MCF 10A (cell line): ENCODE measurements at places on chromosomes 4 and X.

- peak; percentile 77 for DNase-seq
Observed at GRCh38 chr4:21888195-21888976, 60.2 kb downstream of the KCNIP4 start.

- peak; percentile 80 for DNase-seq
Observed at GRCh38 chr4:32135642-32136041, 1415.5 kb downstream of the PCDH7 start.

- no peak for DNase-seq
Observed at GRCh38 chr4:142960867-142961644, 115.0 kb upstream of the INPP4B start.

DNA sequence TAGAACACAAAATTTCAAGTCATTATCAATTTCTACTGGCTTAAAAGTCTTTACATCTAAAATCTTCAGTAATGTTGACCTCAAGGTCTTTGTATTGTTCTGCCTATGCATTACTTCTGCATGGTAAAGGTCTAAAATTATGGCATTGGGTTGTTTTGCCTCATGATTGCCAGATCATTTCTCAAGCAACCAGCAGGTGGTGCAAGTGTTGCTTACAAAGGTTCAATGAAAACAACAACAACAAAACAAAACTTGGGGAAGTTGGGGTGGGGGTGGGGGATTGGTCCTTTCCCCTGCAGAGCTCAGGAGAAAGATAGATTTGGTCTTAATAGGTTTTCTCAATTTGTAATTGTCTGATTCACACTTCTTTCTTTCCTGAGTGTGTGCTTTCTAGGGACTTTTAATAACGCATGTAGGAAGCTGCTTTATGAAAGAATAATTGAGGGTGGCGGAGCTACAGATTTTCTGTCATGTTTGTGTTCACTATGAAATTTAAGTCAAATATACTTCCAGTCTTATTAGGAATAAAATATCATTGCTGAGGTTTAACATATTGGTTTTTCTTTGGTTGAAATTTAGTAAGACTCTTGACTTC is 145.1 kb downstream of the COL4A5 start:
- DNase-seq = peak; percentile 26

GRCh38 chr4:112152521-112152920 is 7.3 kb downstream of the FAM241A start:
- no peak for DNase-seq

- peak; percentile 40 for DNase-seq
Observed at GRCh38 chr4:6641164-6641970, 882 bp downstream of the MRFAP1 start.

DNA sequence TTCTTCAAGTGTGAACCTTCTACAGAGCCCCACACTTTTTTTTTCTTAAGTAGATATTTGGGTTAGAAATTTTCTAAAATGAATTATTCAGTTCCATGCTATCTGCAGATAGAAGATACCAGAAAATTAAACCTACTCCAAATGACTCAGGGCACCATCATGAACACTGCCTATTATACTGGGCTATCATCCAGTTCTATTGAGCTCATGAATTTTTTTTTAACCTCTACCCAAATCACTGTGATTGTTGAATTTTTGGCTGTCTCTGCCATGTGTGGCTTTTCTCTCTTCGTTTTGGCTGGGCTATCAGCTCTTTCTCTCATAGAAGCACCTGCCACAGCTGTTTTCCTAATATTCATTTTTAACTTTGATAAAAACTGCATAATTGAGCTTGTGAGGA is 31.0 kb upstream of the SLC34A2 start:
- DNase-seq = no peak

DNA sequence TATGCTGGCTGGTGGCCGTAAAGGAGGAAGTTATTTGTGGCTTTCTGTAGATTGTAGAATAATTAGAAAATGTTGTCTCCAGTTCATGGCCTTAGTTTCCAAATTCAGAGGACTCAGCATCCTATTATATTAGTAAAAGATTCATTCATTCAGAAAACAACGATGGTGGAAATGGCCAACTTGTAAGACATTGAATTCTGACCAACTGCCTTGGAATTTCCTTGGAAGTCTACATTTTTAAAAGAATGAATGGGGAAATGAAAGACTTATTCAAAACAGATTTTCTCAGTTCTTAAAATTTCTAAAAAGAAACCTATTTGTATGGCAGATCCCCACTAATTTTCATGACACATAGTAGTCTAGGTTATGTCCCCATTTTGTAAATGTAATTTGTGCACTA is 561.5 kb downstream of the ANKRD50 start:
- DNase-seq = no peak

DNA sequence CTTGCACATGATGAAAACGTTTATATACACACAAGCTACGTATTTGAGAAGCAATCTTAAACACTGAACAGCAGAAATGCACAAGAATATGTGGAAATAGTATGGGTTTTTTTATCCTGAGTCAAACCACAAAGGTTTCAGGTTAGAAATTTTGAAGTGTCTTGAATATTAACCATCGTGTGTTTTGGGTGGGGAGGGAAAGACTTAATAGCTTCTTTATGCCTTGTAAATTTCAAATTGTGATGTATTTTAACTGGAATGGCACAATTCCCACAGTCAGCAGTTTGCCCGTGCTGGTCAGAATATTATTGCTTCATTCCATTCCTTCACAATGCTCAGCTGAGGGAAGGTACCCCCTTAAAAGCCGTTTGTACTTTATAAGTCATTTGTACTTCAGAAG is 67.4 kb upstream of the WDR1 start:
- no peak for DNase-seq

GRCh38 chrX:133391111-133391510 is 24.2 kb downstream of the GPC4 start:
- no peak for DNase-seq

DNA sequence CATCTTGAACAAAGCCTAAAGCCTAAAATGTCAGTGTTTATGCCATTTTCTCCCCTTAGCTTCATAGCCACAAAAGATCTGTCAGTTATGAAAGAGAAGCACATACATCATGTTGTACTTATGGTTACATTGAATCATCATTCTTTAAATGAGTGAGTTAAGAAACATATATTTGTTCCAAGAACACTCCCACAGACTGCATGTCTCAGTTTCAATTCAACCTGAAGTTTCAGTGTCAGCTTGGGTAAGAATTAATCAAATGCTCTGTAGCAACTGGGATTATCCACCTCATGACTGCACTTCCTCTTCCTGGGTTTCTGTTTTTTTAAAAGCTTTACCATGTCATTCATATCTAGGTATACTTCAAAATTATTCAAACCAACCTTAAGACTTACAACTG is 3.9 kb upstream of the TMPRSS11B start:
- DNase-seq = no peak

DNA sequence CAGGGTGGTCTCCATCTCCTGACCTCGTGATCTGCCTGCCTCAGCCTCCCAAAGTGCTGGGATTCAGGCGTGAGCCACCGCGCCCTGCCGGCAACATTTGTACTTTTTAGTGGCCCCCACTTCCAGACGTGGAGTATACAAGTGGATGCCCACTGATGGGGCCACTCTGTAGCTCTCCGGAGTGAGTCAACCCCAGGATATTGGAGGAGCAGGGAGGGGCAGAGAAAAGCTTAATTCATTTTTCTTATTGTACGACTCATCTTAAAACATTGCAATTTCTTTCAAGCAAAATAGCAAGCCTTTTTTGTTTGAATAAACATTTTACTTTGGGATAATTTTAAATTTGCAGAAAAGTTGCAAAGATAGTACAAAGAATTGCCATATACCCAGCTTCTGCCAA is 34.6 kb downstream of the FAM9C start:
- no peak for DNase-seq

DNA sequence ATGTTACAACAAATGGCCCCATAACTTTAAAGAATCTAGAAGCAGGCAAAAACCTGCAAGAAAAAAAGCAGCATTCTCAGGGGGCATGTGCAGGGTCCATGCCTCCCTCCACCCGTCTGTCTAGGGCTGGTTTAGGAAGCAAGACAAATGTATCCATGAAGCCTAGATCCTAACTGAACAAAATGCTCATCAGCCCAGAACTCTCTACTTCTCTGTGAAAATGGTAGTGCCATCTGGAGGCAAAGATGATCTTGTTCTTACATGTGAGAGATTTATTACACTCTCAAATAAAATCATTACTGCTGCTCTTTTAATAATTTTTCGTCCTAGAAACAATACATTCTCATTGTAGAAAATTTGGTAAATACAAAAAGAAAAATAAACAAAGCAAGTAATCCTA is 26.7 kb downstream of the NR3C2 start:
- DNase-seq = peak; percentile 19

DNA sequence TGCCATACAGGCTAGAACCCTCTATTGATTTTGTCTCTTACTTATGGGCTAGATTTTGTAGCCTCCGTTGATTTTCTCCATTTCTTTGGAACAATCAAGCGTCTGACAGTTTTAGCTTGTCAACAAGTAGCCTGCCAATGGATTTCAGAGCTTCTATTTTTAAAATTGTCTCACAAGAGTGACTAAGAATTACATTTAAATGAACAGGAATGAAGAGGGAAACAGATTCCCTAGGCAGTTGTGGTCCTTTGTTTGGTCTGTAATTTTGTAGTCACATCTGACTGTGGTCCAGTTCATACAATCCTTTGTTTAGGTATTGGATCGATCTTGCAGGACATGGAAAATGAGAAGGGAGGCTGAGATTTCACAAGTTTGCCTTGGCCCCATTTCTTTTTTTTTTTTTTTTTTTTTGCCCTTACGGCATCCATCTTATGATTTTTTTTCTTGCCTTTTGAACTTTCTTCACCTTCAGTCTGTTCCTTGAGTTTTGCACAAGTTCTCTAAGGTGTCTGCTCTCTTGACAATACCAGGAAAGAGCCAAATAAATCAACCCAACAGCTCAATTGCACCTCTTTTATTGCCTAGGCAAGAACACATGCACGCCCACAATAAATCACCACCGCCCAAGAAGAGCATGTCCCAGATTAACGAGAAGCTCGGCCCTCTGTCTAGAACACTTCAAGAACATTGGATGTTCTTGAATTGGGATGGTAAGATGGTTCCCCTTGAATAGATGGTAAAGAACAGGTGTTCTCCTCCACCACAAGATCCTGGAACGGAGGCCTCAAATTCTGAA is 86.5 kb upstream of the EGFL6 start:
- DNase-seq = no peak

- DNase-seq = no peak
Observed at GRCh38 chrX:139750390-139750789, 42.4 kb upstream of the MCF2 start.

DNA sequence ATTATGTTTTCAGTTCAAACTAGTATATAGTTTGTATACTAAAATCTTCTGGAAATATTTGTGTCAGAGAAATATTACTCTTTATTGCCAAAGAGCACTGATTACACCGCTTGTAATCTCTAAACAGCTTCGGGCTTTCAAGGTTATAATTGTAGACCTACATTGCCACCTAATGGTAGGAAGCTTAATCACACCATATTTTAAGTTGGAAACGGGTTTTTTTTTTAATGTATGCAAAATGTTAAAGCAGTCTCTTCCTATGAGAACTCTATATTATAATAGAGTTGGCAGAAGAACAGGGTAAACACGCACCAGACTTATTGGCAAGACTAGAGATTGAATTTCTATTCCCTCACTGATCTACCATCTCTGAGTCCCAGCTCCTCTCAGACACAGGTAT is 19.5 kb upstream of the NFXL1 start:
- peak; percentile 51 for DNase-seq

- no peak for DNase-seq
Observed at GRCh38 chr4:131288441-131288840, 1860.7 kb upstream of the PCDH10 start.

- no peak for DNase-seq
Observed at GRCh38 chrX:129111081-129111798, 412.1 kb downstream of the SMARCA1 start.
